ENCODE measurements at places on chromosomes 5 and 9. TPM values are rescaled to one million over a fixed set of nuclear protein-coding genes. Genes with fewer than 3 reads are reported as not detected.

KCNIP1 gene
- not detected for total RNA-seq

GCNT4 gene
- 3.3 TPM for total RNA-seq

GRCh38 chr5:2131826-2132496, 249.2 kb upstream of the IRX4 start:
- DNase-seq = no peak

GRCh38 chr9:94806307-94806893, 79.9 kb downstream of the AOPEP start:
- no peak for DNase-seq

DNA sequence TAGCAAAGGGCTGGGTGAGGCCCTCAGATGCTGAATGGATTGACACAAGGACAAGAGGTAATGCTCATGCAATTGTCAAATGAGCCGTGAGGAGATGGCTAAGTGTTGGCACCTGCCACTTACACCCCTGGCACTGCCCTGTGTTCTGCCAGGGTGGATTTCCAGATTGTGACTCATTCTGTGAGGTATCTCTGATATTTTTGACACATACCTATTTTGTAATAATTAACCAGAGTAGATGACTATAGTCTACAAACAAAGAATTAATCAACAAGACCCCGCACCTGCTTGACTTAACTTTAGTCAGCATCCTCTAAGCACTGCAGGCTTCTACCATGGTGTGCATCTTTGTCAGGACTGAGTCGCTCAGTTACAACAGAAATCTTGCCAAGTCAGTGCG, 200.8 kb downstream of the DIRAS2 start:
- no peak for DNase-seq

GRCh38 chr5:135476615-135477581, 24.7 kb upstream of the TIFAB start:
- no peak for DNase-seq

DNA sequence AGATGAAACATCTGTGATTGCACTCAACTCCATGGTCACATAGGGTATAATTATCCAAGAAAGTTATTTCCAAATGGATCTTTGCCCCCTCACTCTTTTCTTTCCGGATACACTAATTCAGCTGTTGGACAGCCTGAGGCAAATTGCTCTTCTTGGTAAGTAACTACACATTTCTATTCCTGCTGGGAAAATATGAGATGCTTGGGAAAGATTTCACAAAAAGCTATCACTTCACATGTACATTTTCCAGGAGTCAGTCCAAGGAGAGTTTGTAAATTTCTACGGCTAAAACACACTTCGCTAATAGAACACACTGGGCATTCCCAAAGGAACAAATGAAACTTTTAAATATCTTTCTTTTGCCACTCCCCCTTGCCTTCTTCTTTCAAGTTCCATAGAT, 123.0 kb upstream of the GRIA1 start:
- DNase-seq = no peak

- DNase-seq = no peak
Measured at GRCh38 chr5:175464942-175465233, 13.5 kb upstream of the SFXN1 start.
